ENCODE measurements at places on chromosomes 2 and 18. TPM values are rescaled to one million over a fixed set of nuclear protein-coding genes. Genes with fewer than 3 reads are reported as not detected.

Gene ASPRV1
- 1.2 TPM for total RNA-seq

Gene AQP12B
- not detected for total RNA-seq

Gene TRAF3IP1
- 11.6 TPM for total RNA-seq

DNA sequence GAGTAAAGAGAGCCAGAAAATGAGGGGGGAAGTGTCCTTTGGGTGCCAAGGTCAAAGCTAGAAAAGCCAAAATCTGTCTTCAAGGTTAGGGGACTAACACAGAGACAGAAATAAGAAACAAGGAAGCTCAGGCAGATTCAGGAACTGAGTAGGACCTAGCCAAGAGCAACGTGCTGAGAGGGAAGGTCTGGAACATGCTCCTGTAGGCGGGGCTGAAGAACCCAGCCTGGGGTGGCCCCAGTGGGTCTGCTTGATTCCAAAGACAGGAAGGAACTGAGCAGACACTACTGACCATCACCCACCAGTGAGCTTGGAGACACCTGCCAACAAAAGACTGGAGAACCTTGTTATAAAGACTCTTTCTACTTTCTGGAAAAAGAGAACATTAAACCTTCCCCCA, 105.1 kb downstream of the SP3 start:
- no peak for DNase-seq

DNA sequence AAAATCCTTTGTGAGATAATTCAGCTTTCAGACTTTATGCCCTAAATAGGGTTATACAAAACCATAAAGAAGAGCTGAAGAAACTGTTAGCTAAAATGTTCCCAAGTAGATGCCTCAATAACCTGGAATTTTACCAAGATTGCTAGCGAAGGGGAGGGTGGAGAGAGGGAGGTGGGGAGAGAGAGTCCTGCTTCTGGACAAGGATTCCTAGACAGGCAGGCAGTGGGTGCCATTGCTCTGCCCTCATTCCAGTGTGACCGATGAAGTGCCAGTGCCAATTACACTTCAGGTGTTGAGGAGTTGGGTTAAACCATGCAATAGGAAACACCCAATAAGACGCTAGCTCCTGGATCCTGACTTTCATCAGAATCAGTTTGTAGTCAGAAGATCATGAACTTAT, 18.1 kb downstream of the LAPTM4A start:
- no peak for DNase-seq

DNA sequence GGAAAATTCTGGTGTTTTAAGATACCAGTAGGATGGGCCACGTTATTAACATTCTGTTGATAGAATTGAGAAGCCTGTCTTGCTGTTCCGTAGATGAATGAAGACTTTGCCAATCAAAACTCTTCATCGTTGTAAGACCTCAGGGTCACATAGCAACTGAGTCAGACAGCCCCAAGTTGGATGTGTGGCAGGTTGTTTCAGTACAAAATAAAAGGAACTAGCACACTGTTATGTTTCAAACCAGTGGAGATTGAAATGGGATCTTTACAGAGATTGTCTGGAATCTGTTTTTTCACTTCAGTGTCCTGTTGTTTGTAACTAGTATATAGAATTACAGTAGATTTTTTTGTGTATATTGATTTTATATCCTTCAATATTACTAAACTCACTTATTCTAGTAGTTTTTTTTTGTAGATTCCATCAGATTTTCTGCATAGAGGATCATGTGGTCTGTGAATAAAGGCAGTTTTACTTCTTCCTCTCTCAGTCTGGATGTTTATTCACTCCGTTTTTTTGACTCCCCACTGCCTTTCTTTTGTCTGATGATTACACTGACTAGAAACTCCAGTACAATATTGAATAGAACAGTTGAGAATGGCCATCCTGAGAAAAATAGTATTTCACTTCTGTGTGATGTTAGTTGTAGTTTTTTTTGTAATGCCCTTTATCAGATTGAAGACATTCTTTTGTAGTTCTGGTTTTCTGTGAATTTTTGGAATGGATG, 22.7 kb downstream of the EPC2 start:
- DNase-seq = no peak

DNA sequence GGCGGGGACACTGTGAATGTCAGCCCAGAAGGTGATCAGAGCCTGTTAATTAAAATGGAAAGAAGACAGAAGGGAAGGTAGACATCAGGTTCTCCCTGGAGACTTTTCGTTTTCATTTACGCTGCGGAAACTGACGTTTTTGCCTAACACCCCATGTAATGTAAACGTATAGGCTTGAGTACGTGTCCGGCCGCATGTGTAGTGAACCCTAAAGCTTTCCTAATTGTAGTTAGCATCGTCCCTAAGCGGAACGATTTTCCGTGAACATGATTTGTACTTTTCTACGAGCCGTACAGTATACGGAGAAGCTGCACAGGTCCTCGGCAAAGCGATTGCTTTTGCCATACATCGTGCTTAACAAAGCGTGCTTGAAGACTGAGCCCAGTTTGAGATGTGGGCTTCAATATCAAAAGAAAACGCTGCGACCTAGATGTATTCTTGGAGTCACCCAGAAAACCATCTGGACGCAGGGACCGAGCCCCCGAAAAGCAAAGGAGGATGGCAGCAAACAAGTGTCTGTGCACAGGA, 284 bp downstream of the TIMM21 start:
- no peak for DNase-seq

GRCh38 chr2:236571145-236571544, 1.5 kb downstream of the ACKR3 start:
- no peak for DNase-seq

DNA sequence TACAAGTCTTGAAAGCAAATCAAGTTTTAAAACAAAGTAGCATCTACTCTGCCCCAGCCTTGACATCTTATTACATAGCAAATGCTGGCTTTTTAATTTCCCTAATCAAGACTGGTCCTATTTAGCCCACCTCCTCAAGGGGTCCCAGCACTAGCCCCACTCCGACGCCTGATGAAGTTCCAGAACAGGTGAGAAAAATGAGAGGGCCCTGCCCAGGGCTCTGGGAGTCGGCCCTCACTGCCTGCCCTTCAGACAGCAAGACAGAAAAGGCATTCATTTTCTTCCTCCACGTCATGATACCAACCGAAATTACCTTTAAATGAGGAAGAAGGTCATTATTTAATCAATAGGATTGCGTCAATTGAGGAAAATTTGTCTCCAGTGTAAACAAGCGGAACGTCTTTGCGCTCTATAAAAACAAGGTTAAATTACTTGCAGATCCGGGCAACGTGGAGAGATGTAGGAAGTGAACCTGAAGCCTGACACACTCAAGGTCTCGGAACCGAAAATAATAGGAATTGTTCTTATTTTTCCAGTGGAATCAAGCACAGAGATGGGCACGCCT, 170.6 kb upstream of the PKDCC start:
- no peak for DNase-seq

DNA sequence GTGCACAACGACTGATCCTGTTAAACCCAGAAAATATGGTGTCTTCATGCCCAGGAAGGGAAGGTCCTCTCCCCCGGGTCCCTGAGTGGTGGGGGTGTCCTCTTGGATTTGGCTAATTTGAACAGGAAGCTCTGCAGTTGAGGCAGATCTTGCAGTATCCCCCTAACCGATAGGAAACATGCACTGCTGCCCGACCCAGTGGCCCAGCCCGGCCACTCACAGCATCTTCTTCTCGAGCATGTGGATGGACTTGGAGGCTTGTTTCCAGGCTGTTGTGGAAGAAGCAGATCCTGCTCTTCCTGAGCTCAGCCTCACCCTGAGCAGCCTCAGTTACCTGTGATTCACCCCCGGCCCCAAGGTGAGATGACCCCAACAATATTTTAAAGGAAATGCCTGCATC, 46.4 kb upstream of the ASB1 start:
- DNase-seq = no peak

Measured in left lung (tissue), 14 donors.